ENCODE measurements at places on chromosomes 6 and 20.

DNA sequence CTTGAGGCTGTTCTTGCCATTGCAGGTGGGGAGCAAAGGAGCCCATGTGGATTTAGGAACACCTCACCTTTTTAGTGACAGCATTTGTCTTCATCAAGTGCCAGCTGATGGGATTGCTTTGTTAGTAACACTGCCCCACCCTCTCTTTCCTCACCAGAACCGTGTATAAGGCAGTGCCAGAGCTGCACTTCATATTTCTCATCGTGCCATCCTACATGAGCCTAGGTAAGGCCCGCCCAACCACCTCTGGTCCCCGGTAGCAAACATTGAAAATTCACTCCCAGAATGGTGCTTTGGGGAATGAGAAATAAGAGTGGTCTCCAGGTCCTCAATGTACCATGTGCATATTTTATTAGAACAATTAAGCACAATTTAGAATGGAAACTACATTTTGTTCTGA is 22.7 kb downstream of the CFAP61 start:
- no peak for DNase-seq

- DNase-seq, result no peak
Observed at GRCh38 chr6:149851461-149852110, 12.6 kb downstream of the LRP11 start.

- no peak for DNase-seq
Observed at GRCh38 chr6:168132531-168133167, 53.6 kb upstream of the FRMD1 start.

- DNase-seq, result no peak
Observed at GRCh38 chr20:16293590-16293989, 279.7 kb downstream of the KIF16B start.

DNA sequence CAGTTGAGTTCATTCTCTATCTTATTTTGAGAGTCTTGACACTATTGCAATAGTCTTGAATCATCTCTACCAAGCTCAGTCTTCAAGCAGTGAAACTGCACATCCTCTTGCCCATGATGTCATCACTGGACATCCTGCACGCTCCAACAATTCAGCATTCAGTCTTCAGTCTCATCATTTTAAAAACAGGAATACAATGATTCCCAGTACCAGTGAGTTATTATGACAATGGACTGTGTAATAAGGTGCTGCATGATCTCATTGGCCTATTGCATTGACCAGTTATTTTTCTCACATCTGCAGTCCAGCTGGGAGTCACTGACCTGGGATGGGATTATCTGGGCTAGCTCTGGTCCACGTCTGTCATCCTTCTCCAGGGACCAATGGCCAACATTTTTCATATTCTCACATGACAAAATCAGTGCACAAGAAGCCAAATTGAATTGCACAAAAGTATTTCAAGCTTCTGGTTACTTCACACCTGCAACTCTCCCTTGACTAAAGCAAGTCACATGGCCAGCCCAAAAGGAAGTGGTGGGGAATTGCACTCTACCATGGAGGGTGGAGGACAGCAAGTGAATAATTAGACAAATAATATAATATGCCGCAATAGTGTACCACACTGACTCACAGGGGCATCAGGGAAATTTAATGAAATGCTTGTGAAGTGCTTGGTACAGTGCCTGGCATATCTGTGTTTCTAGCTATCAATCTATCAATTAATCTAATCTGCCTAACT is 6.4 kb upstream of the CST2 start:
- DNase-seq, result no peak

DNA sequence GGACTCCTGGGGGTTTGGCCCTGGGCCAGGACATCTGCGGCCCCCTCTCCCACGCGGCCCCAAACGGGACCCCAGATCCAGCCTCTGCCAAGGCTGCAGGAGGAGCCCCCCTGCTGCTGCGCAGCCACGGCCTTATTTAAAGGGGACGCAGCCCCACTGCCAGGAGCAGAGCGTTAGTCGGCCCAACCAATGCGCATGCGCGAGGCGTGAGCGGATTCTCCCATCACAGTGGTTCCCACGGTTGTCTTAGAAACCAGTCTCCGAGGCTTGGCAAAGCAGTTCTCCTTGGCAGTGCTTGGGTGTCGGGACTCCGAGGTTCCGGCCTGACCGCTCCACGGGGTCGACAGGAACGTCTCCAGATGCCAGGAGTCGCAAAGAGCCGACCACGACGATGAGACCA is 288.3 kb upstream of the ZNF337 start:
- DNase-seq, result no peak

All from HTR-8/SVneo (cell line).